ENCODE measurements at places on chromosomes 7 and 10. TPM values are rescaled to one million over a fixed set of nuclear protein-coding genes. Genes with fewer than 3 reads are reported as not detected.

ARHGAP19 gene
- total RNA-seq, result 3.9 TPM

RADIL gene
- total RNA-seq, result 16.0 TPM

DNA sequence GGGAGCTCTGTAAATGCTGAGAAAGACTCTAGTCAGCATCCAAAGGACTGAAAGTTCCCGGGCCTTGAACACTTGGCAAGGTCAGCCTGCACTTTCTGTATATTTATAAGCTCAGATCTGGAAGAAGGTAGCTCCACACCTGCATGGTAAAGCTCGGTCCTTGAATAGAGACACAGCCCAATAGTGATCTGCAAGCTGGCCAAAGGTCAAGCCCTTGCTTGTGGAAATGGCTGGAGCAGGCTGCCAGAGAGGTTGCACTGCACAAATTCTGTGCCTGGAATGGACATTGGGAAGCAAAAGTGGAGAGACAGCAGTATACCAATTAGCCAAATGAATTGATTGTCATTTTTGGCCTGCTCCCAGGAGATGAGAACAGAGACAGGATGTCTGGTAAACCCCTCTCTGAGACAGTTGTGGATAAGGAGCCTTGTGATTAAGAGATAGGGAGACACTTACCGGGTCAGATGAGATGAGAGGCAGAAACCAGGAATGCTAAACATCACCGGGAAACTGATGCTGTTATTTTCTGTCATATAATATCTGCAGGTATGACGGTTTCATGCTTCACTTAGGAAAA lies 8.0 kb upstream of the FRA10AC1 start:
- no peak overlapping the region for H3K4me3 ChIP-seq
- no peaks in the 10 kb centered on the region for H3K27me3 ChIP-seq
- H3K36me3 ChIP-seq, result no peaks in the 10 kb centered on the region
- no peak overlapping the region for H3K27ac ChIP-seq
- DNase-seq, result no peak
- H3K4me1 ChIP-seq, result no peaks in the 10 kb centered on the region

GRCh38 chr10:79336739-79337138 lies 10.5 kb upstream of the PPIF start:
- H3K27ac ChIP-seq, result no peak overlapping the region
- H3K4me3 ChIP-seq, result no peak overlapping the region
- DNase-seq, result no peak

DNA sequence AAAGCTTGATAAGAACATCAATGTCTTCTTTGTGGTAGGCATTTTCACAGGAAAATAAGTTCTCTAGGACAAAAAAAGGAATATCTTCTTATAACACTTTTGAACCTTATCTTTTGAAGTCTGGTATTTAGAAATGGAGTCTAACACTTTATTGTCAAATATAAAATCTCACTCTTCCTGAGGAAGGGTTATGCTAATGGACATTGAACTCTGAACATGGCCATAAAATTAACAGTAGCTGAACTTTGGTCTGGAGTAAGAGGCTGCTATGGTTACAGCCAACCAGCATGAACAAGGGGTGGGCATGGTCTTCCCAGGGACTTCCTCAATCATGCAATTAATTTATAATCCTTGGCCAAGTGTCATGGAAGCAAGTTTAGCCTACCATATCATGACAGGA lies at the start of gene CLRN3:
CLRN3 (minus strand) TSS at position 199 of the 400 bp plus-strand sequence; CDS start at position 42, 157 bp downstream.
- no peaks in the 10 kb centered on the region for H3K36me3 ChIP-seq
- no peak for DNase-seq
- H3K4me1 ChIP-seq, result no peaks in the 10 kb centered on the region
- no peak within 1 kb of the TSS for H3K4me3 ChIP-seq
- no peaks in the 10 kb centered on the region for H3K27me3 ChIP-seq

GRCh38 chr10:89185658-89186057 lies 21.5 kb downstream of the CH25H start:
- H3K4me1 ChIP-seq, result no peaks in the 10 kb centered on the region
- H3K27me3 ChIP-seq, result no peaks in the 10 kb centered on the region
- no peak overlapping the region for H3K27ac ChIP-seq
- no peak overlapping the region for H3K4me3 ChIP-seq

DNA sequence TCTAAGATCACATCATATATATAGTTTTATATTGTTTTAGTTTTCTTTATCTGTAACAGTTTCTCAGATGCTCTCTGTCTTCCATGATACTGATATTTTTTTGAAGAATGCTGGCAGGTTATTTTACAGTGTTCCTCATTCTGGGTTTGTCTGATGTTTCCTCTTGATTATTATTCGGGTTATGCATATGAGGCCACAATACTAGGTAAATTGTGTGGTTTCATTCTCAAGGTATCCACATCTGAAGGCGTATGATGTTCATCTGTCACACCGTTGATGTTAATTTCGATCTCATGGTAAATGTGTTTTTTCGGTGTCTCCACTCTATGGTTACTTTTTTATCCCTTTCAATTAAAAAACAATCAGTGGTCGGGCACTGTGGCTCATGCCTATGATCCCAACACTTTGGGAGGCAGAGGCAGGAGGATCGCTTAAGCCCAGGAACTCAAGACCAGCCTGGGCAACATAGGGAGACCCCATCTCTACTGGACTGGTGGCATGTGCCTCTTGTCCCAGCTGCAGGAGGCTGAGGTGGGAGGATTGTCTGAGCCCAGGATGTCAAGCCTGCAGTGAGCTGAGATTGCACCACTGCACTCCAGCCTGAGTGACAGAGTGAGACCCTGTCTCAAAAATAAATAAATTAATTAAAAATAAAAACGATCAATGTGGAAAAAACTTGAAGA lies 108.9 kb downstream of the TPST1 start:
- no peaks in the 10 kb centered on the region for H3K27me3 ChIP-seq
- no peak overlapping the region for H3K27ac ChIP-seq
- no peak overlapping the region for H3K4me3 ChIP-seq
- peaks cover 9% of the 10 kb centered on the region for H3K4me1 ChIP-seq
- no peaks in the 10 kb centered on the region for H3K36me3 ChIP-seq

DNA sequence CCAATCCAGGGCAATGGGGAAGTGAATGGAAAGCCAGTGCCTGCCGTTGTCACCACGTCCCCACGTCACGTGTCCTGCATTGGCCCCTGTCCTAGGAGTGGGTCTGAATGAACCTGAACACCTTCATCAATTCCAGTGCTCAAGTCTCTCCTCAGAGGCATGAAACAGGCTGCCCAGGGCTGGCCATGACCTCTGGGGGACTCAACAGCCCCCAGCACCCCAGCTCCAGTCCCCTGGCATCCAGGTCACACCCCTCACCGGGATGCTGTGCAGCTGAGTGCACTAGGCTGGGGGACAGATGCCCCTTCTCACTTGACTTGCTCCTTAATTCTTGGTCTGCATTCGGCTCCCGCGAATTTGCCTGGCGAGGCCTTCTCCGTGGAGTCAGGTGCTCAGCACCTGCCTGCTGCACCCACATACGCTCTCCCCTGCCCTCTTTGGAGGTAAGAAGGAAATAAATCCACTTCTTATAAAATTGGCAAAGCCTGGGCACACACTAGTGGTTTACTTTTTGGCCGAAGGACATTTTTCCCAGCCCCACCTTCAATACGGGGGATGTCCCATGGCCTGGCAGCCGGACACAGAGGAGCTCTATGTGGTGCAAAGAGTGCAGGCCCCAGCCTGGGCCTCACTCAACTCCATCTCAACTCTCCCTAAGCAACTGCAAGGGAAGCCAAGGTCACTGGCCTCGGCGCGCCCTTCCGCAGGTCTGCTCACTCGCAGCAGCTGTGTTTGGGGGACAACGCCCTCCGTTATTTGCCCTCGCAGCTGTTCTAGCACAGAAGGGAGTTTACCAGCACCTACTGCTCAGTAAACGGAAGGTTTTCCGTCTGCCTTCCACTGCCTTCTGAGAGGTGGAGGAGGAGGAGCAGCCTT lies 77.6 kb upstream of the SHH start:
- no peaks in the 10 kb centered on the region for H3K4me1 ChIP-seq
- no peak overlapping the region for H3K27ac ChIP-seq
- DNase-seq, result no peak
- no peak overlapping the region for H3K4me3 ChIP-seq
